ENCODE measurements at places on chromosomes 1 and 21. TPM values are rescaled to one million over a fixed set of nuclear protein-coding genes. Genes with fewer than 3 reads are reported as not detected.

KCNK2 gene
- total RNA-seq, result 0.05 TPM

LMOD1 gene
- 10.8 TPM for total RNA-seq

FCRL4 gene
- not detected for total RNA-seq

RGS2 gene
- 19.4 TPM for total RNA-seq

NHLH1 gene
- total RNA-seq, result not detected

CD58 gene
- total RNA-seq, result 30.1 TPM

GIPC2 gene
- total RNA-seq, result 2.5 TPM

HTR6 gene
- total RNA-seq, result not detected

RHEX gene
- total RNA-seq, result 0.81 TPM

RGS8 gene
- not detected for total RNA-seq

OR2T11 gene
- total RNA-seq, result not detected
